ENCODE measurements at places on chromosomes 12 and 14. TPM values are rescaled to one million over a fixed set of nuclear protein-coding genes. Genes with fewer than 3 reads are reported as not detected.
A peak's percentile ranks its signal among the peaks of the same experiment; 100 is the strongest.

DNA sequence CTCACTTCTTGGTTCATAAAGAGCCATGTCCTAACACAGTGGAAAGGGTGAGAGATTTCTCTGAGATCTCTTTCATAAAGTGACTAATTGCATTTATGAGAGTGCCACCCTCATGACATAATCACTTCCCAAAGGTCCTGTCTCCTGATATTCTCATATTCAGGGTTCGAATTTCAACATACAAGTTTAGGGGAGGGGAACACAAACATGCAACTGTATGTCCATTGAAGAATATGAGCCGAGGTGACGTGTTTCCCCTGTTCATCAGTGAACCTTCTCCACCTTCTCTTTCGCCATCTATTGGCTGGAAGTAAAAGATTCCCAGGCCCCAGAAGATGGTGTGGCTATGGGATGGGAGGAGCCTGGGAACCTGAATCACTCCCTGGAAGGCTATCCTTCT lies 354.2 kb upstream of the ATP2B1 start:
- DNase-seq = no peak

DNA sequence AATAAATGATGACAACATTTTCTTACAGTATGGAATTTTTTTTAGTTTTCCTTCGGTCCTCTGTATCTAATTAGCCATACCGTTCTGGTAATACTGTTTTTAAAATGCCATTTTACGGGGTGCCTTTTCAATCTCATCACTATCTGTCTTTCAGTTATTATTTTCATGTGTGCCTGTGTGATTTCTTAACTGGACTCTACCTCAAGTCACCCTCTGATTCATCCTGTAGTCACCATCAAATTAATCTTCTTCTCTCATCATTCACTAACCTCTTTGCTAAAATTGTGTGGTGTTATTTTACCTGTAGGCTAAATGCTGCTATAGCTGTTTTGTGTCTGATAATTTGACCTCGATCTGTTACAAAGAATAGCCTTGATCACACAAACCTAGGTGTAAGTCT lies 16.0 kb upstream of the CCT2 start:
- peak; percentile 81 for DNase-seq

DNA sequence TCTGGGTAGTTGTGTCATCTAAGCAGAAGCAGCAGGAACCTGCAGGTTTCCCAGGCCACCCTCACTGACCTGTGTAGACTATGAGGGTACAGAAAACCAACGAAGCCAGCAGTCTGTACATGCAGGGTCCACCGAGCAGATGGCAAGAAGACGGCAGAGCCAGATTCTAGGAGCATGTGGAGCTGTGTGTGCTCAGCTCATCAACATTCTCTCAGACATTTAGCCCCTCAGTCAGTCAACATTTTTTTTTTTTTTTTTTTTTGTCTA lies 7.3 kb upstream of the ASIC1 start:
- no peak for DNase-seq

DNA sequence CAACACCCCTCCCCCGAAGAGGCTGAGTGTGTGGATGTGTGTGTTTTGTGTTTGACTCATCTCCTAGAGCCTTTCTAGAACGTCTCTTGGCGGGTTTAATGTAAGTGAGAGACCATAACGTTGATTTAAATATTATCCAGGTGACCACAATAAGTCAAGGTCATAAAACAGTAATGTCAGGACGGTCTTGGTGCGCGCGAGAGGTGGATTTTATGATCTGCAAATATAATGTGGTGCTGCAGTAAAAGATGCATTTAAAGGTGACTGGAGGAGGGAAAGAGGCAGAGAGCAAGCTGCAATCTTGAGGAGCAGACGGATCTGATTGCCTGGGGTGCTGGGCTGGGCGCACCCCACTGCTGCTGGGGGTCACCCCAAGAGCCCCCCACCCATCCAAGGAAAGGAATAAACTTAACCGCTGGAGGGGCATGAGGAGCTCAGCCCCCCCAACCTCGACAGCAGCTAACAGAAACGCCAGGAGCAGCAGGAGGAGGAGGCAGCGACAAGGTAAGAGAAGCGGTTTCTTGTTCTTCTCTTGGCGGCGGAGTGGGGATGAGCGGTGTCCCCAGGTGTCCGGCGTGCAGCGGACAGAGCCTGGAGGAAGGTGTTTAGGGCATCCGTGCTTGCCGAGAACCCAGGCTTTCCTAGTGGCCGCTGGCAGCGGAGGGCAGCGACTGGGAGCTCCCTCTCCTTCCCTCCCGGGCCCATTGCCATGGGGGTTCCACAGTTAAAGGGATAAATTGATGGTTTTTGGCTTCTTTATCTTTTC lies 5.5 kb downstream of the HOXC10 start:
- no peak for DNase-seq

- DNase-seq = no peak
Measured at GRCh38 chr12:99769396-99769980, 121.9 kb downstream of the GARIN6 start.

DNA sequence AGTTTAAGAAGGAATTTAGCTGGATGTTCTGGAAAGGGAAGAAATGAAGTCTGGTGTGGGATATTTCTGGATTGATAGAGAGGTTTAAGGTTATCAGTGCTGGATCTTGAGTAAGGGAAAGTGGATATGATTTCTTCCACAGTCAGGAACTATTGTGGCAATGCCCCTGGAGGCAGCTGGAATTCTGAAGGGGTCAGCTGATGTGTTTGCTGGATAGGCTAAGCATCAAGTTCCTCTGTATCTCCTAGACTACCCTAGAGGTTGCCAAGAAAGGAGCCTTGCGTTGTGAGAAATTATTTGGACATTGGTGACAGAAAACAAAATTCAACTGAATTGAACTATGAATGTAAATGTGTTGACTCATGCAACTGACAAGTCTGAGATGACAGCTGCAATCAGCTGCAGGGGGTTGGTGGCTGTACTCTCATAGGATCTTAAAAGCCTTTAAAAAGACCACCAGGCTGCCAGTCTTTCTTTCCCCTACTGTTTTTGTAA lies 244.4 kb downstream of the ATXN7L3B start:
- DNase-seq = no peak

GRCh38 chr14:79809849-79810612 lies 401.3 kb downstream of the DIO2 start:
- DNase-seq = no peak

DNA sequence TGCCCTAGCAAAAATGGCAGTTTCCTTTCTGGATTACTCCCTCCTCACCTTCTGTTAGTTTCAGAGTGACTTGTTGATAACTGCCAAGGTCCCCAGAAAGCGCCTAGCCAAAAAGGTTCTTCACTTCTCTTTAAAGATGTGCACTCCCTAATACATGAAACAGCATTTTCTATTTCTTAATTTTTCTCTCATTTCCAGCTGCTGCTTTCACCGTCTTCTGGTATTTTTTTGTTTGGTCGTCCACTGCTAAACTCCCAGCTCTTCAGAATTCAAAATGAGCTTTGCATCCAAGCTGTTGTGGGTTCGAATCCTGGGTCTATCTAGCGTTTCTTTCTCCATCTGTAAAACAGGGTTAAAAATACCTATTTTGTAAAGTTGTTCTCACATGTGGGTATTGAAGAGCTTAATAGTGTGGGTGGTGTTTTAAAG lies 397 bp upstream of the BORCS5 start:
- DNase-seq = no peak

DNA sequence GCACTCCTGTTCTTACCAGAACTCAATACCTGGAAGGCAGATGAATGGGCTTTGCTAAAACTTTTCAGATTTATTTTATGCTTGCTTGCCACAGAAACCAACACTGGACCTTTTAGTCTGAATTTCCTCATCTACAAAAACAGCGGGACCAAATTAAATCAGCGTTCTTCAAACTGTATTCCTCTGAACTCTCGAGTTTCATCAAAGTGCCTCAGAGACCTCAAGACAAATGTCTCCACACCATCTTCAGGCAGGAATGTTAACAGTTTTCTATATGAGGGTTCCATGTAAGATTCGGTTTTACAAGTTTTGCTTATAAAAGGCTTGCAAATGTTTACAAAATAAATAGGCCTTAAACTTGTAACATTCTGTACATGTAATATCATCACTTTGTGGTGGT lies 74.6 kb downstream of the MED13L start:
- DNase-seq = no peak

DNA sequence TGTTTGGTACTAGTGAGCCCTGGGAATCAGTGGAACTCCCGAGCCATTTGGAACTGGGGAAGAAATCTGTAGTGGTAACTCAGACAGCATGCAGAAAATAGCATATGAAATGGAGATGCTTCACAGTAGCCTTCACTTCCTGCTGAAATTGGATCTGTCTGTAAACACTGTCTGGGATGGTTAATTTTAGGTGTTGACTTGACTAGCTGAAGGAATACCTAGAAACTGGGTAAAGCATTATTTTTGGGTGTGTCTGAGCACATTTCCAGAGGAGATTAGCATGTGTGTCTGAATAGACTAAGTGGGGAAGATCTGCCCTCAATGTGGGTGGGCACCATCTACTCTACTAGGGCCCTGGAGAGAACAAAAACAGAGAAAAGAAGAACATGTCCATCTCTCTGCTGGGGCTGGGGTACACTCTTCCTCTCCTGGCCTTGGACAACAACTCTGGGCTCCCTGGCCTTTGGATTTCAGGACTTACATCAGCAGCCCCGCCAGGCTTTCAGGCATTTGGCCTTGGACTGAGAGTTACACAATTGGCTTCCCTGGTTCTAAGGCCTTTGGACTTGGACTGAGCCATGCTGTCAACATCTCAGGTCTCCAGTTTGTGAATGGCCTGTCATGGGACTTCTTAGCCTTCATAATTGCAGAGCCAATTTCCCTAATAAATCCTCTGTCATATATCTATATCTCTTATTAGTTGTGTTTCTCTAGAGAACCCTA lies 14.0 kb upstream of the CRADD start:
- DNase-seq = no peak

DNA sequence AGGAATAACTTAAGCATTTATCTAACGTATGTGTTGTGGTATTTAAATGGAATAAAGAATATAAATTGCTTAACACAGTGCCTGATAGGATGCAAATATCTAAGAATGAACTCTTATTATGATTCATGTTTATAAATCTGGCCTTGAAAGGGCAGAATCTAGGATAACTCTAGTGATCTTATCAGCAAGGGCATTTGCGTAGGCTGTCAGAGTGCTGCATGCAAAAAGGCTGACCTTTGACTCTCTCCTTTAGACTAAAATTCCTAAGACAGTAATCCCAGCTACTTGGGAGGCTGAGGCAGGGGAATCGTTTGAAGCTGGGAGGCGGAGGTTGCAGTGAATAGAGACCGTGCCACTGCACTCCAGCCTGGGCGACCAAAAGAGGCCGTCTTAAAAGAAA lies 31.3 kb upstream of the ANP32D start:
- no peak for DNase-seq

KCNH5 gene
- not detected for total RNA-seq

- DNase-seq = peak; percentile 61
Measured at GRCh38 chr12:3761116-3761735, 8.3 kb upstream of the CRACR2A start.
